ENCODE measurements at places on chromosomes 7 and 10. TPM values are rescaled to one million over a fixed set of nuclear protein-coding genes. Genes with fewer than 3 reads are reported as not detected.

DNA sequence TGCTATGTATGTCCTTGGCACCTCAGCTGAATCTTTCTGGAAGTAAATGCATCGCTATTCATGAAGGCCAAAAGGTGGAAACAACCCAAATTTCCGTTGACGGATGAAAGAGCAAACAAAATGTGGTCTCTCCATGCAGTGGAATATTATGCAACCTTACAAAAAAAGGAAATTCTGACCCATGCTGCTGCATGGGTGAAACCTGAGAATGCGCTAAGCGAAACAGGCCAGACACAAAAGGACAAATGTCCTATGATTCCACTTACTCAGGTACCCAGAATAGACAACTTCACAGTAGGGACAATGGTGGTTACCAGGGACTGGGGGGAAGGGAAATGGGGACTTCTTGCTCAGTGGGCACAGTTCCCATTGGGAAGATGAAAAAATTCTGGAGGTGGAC, 158.8 kb downstream of the CAMK1D start:
- no peak for DNase-seq

GRCh38 chr10:49178489-49179471, 9.4 kb downstream of the TMEM273 start:
- no peak for DNase-seq

DNA sequence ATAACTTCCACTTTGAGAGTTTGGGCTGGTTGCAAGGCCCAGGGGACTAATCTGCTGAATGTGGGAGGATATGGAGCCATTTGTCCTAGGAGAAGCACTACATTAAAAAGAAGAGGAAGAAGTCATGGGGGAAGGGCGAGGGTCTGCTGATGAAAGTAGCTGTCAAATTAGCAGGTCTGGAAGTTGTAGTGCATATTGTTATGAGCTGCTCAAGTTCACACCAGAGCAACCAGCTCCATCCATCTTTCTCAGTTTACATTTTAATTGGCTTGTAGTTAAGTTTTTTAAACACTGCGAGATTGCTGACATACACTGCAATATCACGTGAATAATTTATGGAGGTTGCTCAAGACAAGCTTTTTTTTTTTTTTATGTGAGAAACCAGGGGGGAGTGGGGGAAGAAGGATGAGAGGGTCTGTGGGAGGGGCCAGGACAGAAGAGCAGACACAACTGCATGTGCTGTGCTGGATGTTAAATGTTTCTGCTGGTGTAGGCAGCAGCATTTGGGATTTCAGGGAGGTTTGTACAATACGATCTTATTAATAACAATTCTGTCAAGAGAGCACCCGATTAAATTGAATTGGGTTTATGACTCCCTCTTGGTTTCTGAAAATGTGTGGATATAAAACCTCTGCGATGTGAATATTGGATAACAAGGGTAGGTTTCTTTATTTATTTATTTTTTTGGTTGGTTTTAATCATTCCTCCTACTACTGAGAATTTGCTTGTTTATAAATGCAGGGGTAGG, 759.0 kb upstream of the GALNT17 start:
- no peak for DNase-seq

DNA sequence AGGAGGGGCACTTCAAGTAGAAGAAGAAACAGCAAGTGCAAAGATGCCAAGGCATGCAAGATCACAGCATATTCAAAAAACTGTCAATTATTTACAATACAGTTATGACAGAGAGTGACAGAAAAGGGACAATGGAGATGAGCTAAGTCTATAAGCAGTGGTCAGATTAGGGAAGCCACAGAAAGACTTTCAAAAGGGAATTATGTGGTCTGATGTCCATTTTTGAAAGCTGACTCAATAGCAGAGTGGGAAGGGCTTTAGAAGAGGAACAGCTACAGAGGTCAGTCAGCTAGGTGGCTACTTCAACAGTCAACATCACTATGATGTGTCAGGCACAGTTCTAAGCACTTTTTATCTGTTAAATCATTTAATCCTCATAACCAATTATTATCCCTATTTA, 45.2 kb upstream of the SPOCK2 start:
- peak; percentile 75 for DNase-seq

- peak; percentile 59 for DNase-seq
These were observed 1.9 kb downstream of the HIPK2 start for GRCh38 chr7:139775829-139776266.

GRCh38 chr7:123782071-123782798, 33.4 kb upstream of the WASL start:
- no peak for DNase-seq

DNA sequence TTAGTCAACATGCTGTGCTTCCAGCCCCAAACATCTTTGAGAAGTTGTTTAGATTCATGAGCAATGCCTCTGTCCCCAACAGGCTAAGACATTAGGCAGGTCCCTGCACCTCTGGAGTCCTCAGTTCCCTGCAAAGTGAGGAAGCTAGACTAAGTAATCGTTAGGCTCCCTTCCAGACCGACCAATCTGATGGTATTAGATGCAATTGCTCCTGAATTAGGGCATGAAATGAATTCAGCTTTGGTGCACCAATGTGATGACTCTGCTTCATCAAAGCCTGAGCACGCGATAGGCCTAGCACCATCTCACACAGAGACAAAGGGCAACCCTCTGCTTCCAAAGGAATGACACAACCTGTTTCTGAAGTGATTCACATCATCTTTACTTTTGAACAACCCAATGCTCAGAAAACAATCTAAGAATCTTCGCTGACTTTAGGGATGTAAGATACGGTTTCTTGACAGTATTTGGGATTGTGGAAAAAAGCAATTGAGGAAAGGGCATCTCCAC, 723 bp upstream of the TES start:
- DNase-seq, result no peak

DNA sequence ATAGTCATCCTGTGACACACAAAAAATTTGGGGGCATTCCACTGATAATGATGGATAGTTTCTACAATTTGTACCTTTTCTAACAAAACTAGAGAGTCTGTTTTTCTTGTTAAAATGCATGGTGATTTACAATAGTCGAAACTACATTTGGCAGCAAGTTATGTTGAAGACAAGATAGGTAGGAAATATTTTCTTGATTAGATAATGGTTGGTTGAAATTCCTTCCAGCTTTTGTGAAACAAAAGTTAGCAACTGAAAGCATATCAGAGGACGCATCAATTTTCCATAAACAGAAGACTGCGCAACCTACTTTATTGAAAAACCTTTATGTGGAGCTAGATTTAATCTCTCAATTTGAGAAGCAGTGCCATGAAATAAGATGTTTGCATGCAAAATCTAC, 155.8 kb upstream of the GLI3 start:
- no peak for DNase-seq

- DNase-seq, result no peak
These were observed 19.6 kb downstream of the PTPRE start for GRCh38 chr10:127926455-127926854.

GRCh38 chr7:36202398-36202797, 49.3 kb downstream of the EEPD1 start:
- DNase-seq, result peak; percentile 9

GRCh38 chr10:101065481-101066145, 3.8 kb downstream of the KAZALD1 start:
- DNase-seq, result no peak

GRCh38 chr7:27251136-27251651, 8.6 kb downstream of the EVX1 start:
- no peak for DNase-seq

DNA sequence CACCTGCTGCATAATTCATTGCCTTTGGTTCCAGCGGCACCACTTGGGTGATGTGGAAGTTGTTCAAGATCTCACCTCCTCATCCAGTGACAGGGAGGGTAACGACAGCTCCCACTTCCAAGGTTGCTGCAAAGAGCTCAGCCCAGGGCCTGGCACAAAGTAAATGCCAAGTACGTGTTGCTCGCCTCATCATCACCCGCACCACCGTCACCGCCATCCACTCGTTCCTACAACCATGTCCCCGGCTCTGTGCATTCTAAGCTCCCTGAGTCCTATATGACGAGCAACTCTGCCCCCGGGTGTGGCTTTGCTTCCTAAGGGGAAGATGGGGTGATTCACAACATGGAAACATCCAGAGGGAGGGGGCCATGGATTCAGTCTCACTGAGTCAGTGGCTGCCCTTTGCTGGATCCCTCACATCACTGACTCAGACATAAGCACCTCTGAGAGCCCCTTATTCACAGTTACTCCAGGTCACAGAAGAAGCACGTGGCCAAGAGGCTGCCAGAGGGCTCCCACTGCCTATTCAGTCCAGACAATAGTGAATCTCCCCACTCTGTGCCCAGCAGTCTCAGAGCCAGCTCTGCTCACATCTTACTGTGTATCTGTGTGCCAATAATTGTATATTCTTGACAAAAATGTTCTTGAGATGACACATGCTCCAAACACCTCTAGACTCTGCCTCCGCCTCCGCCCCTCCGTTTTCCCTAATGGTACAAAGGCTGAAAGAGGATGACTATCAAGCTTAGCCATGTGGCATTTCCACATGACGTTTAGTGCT, 159.1 kb downstream of the GFRA1 start:
- DNase-seq, result peak; percentile 92

GRCh38 chr10:34661580-34661979, 153.5 kb downstream of the PARD3 start:
- DNase-seq, result no peak

- DNase-seq, result no peak
These were observed 271.0 kb downstream of the SKAP2 start for GRCh38 chr7:26593393-26593792.

GRCh38 chr7:17490825-17491224, 192.4 kb downstream of the AHR start:
- no peak for DNase-seq

- DNase-seq, result no peak
These were observed 15.8 kb upstream of the LIPN start for GRCh38 chr10:88744002-88744401.

DNA sequence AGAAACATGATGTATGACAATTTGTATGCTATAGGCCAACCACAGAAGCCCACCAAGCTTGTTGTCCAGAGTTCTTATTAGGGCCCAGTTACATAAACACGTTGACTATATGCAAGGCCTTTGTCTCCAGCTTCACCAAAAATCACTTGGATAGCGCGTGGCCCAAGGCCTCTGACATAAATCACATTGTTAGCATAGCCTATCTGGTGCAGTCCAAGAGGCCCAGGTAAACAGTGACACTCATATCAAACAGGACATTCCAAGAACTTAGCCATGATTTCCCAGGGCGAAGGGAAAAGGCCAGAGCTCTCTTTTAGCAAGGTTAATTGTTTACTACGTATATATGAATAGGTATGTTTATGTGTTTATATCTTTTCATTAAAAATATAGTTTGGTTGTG, 337.2 kb upstream of the CELF2 start:
- DNase-seq, result no peak

GRCh38 chr10:128047991-128048818, 78.0 kb downstream of the MKI67 start:
- no peak for DNase-seq

DNA sequence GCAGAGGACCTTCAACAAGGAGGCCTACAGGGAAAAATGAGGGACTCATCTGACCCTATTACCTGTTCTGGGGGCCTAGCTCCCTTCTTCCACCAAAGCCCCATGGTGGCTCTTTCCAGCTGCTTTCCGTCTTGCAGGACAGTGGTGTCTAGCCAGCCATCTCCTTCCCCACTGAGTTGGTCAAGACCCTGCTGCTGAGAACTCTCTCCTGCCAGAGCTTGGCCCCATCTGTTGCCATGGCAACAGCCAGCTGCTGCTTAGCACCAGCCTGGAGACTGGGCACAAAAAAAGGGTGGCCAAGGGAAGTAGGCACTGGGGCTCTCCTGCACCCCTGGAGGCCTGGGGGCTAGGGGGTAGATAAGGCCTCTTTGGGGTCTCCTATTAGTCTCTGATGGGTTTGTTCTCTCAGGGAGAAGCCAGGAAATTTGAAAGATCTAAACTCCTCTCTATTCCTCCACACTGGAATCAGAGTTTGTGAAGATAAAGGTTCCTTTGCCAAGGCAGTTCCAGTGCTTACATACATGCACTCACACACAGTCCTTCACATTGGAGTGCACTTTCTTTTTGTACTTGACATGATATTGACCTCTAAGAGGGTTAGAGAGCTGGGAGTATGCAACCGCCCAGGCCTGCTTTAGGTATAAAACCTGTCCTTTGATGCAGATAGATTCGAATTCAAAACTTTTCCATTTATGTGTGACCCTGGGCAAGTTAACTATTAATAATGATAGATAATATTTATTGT, 15.8 kb downstream of the TSPAN33 start:
- no peak for DNase-seq

GRCh38 chr7:155878250-155878649, 66.0 kb upstream of the SHH start:
- no peak for DNase-seq

DNA sequence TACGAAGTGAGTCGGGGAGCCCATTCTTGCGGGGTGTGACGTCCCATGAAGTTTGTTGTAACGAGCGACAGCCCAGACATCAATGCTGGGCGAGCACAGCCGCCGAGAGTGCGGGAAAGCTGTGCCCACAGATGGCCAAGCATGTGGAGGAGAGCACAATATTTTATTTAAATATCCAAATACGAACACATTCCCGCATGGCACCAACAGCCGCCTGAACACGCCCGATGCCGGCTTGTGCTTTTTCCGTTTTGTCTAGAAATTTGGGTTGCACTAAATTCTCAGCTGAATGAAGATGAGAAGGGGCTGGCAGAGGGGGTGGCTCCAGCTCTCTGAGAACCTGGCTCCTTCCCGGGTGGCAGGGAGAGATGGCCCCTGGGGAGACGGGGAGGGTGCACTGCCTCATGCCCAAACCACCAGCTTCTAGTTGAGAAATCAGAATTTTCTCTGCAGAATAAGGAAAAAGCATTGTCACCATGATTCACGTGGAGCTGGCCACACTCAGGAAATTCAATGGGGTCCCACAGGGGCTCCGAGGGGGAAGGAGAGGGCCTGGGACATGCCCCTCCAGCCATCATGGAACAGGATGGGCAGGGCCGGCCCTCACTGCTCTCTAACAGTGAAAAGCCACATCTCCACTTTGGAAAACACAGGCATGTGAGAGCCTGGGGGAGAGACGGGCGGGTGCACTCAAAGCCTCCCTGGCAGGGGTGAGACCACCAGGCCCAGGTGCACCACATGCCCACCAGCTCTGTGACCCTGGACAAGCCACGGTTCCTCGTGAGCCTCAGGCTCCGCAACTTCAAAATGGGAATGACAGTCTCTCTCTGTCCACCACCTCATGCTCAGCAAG, 48.3 kb downstream of the EBF3 start:
- no peak for DNase-seq

GRCh38 chr10:7184660-7185366, 226.0 kb downstream of the SFMBT2 start:
- no peak for DNase-seq

PIK3AP1 gene
- 12.1 TPM for total RNA-seq

COMTD1 gene
- total RNA-seq, result 49.9 TPM

TRIM73 gene
- total RNA-seq, result 0.03 TPM

FAM25A gene
- total RNA-seq, result not detected

CALML3 gene
- not detected for total RNA-seq

ZDHHC4 gene
- total RNA-seq, result 66.0 TPM

POMZP3 gene
- total RNA-seq, result 19.4 TPM

CYP2C18 gene
- not detected for total RNA-seq

RBP4 gene
- total RNA-seq, result not detected

IGFBP3 gene
- total RNA-seq, result 62.0 TPM

WNT8B gene
- total RNA-seq, result not detected
